ENCODE measurements at places on chromosomes 12 and 14.

GRCh38 chr14:20608383-20609110 lies 17.4 kb upstream of the RNASE12 start:
- no peak for DNase-seq

DNA sequence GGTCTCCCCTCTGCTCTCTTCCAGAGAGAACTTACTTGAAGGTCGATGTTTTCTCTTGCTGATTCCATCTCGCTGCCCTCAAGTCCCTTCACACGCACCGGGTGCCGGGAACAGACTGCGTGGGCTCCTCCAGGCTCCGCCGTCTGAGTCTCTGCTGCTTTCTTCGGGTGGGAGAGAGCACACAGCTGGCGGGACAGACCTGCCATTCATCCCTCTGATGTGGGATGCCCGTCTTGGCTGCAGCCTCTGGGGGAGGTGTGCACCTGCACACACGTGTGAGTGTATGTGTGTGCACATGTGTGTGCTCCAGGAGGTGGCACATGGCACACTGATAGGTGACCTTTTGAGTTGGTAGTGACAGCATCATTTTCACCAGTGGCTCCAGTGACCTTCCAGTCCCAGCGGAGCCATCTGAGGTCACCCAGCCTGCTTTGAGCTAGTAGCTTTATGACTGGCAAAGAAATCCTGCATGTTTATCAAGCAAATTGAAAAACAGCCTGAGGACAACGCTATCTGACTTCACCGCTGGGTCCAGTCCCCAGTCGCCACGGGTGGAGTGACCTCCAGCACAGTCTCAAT lies at the start of gene NINJ2:
Gene NINJ2 (minus strand): TSS at position 153 of the 579 bp plus-strand sequence. CDS start 85 bp downstream, at position 68.
- DNase-seq = no peak

DNA sequence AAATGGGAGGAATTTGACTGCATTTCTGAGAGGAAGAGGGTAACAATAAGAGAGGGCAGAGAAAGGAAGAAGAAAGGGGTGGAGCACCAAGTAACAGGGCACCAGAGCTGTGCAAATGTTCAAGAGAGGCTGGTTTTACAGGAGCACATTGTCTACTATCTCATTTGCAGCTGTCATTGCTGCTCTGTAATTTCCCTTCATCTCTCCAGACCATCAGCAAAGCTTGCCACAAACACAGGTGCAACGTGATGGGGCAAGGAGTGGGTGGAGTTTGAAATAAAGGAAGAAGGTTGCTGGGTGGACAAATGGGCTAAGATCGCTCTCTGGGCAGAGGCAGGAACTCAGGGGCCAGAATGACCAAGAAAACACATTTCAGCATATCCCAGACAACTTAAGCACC lies 47.9 kb upstream of the PLEKHG6 start:
- DNase-seq = no peak

DNA sequence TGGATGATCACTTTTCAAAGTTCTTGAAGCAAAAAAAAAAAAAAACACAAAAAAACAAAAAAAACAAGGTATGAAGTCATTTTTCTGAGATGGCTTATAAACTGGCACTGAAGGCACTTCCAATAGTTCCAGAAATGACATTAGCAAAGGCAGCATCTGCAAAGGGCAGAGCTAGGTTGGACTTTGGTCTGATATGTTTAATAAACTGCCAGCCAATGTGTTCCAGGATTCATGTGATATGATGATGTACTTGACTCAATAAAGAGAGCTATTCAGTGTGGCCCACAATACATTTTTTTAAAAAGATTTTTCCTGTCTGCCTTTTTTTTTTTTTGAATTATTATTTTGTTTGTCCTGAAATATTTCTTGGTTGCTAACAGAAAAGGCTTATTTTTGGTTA lies 79.6 kb downstream of the VRK1 start:
- DNase-seq = no peak

- no peak for DNase-seq
Observed at GRCh38 chr14:33528655-33529054, 422.2 kb downstream of the EGLN3 start.

DNA sequence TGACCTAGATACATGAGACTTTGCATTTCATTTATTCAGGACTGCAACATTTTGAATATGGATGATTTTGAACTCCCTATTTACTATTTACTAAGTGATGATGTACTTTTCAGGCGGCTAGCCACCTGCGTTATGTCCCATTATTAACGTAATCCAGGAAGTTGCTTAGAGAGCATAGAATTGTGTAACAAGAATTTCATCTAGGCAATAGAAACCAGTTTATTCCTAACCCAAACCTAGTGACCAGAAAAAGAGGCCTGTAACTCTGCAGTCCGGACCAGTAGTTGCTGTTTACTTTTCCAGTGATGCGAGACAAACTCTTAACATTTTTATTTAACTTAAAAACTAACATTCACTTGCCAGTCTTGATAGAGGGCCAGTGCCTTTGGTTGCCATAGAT lies 12.3 kb downstream of the NUDT4 start:
- no peak for DNase-seq

DNA sequence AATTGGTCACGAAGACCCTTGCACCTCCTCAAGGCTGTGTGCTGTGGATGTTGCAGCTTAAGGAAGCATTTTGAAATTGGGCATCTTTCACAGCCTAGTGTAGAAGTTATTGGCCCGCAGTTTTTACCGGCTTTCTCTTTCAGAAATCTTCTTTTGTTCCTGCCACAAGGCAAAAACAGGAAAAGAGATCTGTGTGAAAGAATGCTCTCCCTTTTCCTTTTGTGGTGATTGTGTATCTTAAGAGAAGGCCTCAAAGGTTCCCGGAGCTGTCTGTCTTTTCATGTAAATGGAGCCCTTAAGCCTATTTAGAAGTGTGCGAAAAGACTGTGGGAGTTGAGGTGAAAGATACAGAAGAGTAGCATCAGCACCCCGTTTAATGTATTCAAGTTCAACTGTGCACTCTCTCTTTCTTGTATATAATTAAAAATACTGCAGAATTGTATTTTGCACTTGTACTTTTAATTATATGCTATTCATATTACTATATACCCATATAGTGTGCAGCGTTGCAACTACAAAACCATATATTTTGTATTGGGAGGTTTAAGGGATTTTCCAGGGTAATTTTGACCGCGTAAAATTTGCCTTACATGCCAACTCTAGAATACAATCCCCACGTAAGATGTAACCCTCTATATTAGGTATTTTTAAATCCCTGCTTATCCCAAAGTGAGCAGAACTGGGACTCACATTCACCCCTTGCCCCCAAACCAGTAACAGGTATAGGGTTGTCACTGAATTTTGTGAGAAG lies 441.7 kb downstream of the RAD51B start:
- no peak for DNase-seq

DNA sequence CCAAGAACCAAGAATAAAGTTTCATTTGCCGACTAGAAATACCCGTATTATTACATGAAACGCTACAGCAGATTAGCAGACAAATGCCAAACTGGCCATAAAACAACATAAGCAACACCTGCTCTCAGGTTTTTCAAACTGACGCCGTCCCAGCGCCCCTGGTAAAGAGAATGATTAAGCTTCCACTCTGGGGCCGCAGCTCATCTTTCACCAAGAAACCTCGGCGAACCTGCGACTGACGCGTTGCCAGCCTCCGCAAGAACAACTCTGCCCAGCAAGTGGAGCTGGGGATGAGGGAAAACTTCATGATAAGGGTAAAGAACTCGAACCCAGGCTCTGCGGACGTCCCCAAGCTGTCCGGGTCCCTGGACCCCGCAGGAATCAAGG lies 530 bp downstream of the ARL1 start:
- no peak for DNase-seq

DNA sequence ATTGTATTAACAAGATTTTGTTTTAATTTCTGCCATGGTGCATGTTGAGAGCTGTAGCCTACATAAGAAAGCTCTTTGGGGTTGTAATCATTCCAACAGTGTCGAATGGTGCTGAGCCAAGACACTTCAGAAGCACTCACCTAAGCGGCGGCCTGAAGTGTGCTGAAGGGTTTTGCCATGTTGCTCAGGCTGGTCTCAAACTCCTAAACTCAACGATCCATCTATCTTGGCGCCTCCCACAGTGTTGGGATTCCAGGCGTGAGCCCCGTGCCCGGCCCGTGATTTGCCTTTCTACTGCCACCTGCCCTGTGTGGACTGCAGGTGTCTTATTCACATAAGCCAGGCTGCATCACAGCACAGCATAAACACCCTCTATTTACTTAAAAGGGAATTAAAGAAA lies 48.9 kb downstream of the AMN start:
- no peak for DNase-seq

DNA sequence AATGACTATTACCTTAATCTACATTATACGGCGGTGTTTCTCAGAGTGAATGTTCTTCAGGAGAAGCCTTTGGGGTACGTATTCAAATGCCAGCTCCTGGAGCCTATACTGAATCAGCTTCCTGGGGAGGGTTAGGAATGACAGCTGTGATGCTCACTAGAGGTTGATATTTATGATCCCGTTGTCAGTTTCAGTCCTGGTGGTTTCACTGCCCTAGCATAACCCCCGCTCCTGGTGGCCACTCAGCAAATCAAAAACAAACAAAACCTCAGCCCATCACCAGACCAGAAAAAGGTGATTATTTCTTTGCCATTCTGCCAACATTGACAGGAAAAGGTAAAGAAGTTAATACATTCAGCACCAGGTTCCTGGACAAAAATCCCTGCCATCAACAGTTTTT lies 136.5 kb upstream of the CRY1 start:
- DNase-seq = no peak

- DNase-seq = no peak
Observed at GRCh38 chr12:12796171-12796570, 10.7 kb downstream of the APOLD1 start.

DNA sequence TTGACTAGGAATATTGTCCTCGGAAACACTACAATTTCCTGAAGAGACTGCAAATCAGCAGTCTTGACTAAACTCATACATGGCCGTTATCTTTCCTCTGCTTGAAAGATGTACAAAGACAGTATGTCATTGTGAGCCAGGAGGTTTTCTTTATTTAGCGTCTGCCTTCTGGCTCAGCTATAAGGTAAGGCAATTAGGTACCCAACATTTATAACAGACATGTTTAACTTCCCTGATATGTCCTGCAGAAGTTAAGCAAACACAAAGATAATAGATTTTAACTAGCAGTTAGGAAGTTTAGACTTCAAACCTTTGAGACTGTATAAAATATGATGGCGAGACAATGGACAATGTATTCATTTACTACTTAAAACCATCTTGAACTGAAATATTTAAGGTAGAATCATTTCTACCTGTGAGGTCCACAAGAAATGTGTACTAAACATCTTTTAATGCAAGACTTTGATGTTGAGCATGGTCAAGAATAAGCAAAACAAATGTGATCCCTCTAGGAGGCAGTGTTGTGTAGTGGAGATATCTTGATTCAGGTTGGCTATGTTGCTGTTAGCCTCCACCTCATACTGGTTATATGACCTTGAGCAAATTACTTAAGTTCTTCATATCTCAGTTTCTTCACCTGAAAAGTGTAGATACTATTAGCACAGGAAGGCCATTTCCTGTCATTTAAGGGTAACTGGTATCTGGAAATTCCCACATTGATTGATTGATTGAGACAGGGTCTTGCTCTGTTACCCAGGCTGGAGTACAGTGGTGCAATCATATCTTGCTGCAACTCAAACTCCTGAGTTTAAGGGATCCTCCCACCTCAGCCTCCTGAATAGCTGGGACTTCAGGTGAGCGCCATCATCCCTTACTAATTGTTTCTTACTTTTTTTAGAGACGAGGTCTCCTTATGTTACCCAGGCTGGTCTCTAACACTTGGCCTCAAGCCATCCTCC lies 96.3 kb upstream of the EEA1 start:
- DNase-seq = no peak

GRCh38 chr12:94638521-94638920 lies 11.8 kb downstream of the TMCC3 start:
- DNase-seq = no peak

- no peak for DNase-seq
Observed at GRCh38 chr12:69580074-69580473, 5.2 kb upstream of the CCT2 start.

DNA sequence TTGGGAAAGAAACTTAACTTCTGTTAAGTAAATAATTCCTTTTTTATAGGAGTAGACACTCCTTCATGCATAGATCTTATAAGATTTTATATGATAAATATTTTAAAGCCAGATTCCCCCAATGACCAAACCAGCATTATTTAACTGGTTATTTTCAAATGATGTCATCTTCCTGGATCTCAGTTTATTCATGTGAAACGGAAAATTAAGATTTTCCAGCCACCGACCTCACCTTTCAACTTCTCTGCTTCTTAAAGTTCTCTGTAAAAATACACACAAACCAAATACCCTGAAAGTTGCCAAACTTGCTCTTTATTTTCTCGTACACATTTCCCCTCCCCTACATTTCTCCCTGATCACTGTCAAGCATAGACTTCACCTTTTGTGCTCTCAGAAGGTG lies 364.2 kb downstream of the GALC start:
- no peak for DNase-seq

DNA sequence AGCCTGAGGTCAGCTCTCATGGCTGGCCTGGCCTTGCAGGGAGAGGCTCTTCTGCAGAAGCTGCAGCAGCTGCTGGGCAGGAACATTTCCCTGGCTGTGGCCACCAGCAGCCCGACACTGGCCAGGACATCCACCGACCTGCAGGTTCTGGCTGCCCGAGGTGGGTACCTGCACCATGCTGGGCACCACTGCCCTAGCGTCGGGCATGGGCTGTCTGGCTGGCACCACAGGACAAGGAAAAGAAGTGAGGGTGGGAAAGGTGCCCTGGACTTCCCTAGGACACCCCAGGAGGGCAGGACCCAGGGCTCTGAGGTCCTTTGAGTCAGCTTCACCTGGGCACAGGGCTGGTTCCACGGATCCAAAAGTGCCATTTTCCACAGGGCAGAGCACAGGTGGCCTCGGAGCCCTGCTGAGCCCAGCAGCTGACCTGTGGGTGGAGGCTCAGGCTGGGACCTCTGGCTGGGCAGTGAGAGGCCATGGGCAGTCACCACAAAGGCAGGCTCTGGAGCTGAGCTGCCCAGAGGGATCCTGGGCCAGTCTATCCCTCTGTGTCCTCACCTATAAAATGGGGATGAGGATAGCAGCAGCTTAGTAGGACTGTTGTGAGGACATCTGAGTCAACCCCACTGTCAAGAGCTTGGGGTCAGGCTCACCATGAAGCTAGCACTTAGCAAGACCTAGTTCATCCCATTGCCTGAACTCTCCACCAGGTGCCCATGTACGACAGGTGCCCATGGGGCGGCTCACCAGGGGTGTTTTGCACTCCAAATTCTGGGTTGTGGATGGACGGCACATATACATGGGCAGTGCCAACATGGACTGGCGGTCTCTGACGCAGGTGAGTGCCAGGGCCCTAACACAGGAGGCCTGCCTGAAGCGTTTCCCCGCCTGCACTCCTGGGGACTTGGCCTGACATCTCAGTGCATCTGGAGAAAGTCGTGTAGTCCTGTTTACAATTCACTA lies 4.9 kb downstream of the PLD4 start:
- no peak for DNase-seq

DNA sequence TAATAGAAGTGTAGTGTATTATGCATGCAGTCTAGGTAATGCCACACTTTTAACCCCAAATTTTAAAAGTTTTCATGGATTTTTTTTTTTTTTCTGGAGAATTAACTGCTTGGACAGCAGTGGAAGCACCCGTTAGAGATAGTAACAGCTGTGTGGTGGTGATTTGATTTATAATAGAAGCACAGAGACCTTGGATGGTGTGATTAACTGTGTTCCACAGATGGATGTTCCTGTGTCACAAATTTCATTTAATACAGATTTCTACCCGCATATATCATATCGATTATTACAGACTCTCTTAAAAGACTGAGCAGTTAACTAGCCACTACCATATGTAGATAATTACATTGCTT lies 47.0 kb downstream of the IFT81 start:
- DNase-seq = no peak
